A673 (cell line): ENCODE measurements at places on chromosomes 1 and 21. TPM values are rescaled to one million over a fixed set of nuclear protein-coding genes. Genes with fewer than 3 reads are reported as not detected.
A peak's percentile ranks its signal among the peaks of the same experiment; 100 is the strongest.

DNA sequence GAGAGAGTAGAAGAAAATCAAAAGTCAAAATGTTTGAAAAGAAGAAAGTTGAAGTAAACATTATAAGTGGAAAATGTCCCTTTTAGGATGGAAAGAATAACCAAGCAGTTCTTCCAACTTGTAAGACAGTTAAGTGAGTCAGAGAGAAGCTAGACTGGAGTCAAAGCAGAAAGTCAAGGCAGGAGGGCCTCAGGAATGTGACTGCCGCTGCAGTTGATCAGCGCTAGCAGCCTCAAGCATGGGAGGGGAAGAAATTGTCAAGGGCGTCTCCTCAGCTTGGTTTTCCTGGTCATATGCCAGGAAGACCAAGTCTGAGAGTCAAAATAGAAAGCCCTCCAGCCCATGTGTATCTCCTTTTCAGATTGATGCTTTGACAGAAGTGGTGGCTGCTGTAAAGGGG, 23.2 kb downstream of the HAO2 start:
- no peak for DNase-seq

DNA sequence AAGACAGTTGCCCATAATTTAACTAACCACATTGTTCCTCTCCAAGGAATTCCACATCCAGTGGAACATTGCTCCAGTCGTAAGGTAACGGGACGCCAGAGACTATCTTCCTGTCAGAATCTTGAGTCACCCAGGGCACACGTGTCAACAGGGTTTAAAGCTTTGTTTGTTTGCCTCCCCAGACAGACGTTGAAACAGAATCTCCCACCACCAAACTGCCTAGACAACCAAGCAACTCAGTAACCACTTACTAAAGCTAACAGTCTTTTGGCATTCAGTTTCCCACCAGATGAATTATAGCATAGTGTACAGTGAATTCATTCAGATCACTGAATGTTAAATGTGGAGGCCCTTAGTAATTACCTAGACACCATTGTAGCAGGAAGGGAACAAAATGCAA, 439.5 kb downstream of the PLPP3 start:
- no peak for DNase-seq

DNA sequence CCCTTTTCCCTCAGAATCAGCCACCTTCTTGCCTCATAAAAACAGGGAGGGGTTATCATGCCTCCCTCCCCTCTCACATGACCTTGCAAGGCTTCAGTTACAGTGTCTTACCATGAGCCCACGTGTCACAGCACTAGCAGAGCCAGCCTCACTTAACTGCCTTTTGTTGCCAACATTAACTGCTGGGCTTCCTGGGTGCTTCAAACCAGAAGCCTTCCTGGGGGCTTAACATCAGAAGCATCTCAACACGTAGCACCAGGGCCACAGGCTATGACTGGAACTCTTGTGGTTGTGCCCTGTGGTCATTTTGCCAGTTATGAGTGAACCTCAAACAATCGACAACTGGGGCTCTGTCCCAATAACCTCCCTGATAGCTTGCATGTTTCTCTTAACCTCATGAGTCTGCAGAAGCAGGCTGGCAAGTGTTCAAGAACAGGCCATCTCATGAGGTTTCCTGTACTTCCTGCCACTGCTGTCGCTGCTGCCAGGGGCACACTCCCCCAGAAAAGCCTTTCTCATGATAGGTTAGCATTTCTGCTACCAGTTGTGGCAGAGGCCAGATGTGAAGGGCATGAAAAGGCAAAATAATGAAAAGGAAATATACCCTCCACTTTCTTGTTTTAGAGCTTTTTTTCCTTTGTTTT, 132.2 kb downstream of the GLUL start:
- DNase-seq, result peak; percentile 8

- DNase-seq, result no peak
Observed at GRCh38 chr1:65079941-65080340, 68.1 kb upstream of the AK4 start.

GPX7 gene
- total RNA-seq, result 25.2 and 30.8 TPM in 2 replicates

ITGB3BP gene
- total RNA-seq, result 70.7 and 75.0 TPM in 2 replicates

DNA sequence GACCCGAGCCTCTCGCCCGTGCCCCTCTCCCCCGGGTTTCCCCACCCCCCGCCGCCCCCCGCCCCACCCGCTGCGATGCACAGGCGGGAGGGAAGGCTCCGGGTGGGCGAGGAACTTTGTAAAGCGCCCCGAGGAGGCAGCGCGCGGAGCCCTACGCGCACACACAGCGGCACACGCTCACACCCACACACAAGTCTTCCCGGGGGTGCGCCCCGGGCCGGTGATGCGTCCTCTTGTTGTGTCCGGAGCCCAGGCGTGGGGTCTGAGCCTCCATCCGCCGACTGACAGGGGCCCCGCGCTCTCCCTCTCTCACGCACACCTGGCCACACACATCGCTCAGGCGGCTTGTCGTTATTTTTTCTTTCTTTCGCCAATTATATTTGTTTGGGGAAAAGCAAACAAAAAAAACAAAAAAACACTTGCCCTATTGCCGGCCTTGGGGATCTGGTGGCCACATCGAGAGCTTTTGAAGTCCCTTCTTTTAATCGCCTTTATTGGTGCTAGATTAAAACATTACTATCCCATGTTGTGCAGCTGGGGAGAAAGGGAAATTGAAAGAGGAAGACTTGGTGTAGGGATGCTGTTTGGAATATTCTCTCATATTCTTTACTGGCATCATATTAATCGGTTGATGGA, 770 bp downstream of the NTNG1 start:
- peak; percentile 77 for DNase-seq

- DNase-seq, result no peak
Observed at GRCh38 chr1:158998037-158998780, 11.5 kb upstream of the IFI16 start.

GRCh38 chr1:118303534-118303933, 118.5 kb upstream of the SPAG17 start:
- DNase-seq, result no peak

NPR1 gene
- total RNA-seq, result 0.87 and 1.1 TPM in 2 replicates

APOBEC4 gene
- total RNA-seq, result not detected in 2 replicates

DNA sequence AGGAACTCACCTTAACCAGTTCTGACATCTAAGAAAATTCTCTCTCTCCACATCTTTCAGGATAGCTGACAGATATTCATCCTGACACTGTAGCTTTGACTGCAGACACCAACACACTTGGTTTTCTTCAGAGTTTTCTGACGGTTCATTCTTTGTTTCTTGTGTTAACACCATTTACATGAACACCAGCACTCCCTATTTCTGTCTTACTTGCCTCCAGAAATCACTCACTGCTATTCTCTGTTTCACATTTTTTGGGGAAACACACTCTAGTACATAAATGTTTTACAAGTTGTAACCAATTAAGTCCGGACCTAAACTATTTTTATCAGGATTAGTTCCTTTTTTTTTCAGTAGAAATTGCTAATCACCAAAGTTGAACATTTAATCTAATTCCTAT, 15.4 kb downstream of the FLVCR1 start:
- DNase-seq, result no peak

GRCh38 chr1:152347116-152347728, 12.6 kb downstream of the FLG2 start:
- peak; percentile 71 for DNase-seq

NOS1AP gene
- 24.7 and 28.0 TPM in 2 replicates for total RNA-seq
